ENCODE measurements at places on chromosomes 12 and 14.

- DNase-seq: no peak
Measured at GRCh38 chr12:13812168-13812567, 169.2 kb downstream of the GRIN2B start.

DNA sequence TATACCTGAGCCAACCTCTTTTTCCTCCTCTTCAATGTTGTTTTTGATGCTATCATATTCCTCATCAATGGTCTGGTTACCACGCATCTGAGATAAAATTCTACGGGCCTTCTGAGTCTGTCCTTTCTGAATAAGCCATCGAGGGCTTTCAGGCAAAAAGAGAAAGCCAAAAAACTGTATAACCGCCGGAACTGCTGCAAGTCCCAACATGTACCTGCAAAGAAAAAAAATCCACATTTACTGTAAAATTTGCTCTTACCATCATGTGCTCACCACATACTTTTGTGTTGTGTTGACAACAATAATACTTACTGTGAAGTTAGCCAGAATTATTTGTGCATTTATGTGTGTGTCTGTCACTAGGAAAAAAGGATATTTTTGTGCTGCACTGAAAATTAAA lies 77.6 kb downstream of the SLC2A13 start:
- DNase-seq: no peak

- no peak for DNase-seq
Measured at GRCh38 chr14:49363821-49364751, 222.1 kb downstream of the RPS29 start.

- no peak for DNase-seq
Measured at GRCh38 chr12:1330477-1330827, 263.9 kb downstream of the FBXL14 start.

DNA sequence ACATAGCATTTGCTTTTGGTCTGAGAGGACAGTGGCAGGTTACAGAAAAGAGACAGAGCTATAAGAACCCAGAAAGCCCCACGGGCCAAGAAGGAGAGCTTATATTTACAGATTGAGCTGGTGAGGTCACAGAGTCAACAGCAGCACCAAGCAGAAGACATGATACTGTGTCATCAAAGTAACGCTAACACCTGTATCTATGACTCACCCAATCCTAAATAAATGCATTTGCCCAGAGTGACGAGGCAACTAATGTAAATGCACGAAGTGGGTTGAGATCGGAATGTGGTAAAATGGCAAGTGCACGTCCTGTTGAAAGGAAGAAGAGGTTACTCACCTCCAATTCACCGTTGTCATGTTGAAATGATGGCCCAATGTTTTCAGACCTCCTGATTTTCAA lies 6.7 kb upstream of the CD163L1 start:
- no peak for DNase-seq

DNA sequence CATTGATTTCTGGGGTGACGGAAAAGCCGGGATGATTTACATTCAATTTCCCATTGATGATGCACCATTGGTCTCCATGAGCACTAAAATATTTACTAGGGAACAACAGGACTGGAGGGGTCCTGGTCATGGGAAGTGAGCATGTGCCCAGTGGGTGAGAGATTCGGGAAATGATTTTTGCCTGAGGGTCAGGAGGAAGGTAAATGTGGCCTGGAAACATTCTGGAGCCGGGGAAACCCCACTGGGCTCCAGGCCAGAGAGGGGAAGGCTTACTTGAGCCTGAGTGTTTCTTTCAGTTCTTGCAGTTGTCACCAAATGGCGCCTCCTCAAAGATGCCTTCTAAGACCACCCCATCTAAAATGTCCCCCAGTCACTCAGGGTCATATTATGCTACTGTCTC lies 532.3 kb upstream of the TBX3 start:
- no peak for DNase-seq

DNA sequence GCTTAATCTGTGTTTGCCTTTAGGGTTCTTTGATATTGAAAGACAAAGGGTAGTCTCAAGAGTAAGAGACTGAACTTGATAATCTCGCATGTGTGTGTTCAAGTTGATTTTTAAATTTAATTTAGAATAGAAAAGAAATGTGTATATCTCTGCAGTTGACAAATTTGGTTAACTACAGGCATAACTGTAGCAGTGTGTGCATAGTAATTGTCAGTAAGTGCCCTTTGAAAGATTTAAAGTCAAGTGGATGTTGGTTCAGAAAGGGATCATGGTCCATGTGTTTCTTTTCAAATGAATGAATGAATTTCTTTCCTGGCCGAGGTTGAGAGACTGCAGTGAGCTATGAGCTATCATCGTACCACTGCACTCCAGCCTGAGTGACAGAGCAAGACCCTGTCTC lies 49.9 kb upstream of the DYRK2 start:
- DNase-seq: no peak

DNA sequence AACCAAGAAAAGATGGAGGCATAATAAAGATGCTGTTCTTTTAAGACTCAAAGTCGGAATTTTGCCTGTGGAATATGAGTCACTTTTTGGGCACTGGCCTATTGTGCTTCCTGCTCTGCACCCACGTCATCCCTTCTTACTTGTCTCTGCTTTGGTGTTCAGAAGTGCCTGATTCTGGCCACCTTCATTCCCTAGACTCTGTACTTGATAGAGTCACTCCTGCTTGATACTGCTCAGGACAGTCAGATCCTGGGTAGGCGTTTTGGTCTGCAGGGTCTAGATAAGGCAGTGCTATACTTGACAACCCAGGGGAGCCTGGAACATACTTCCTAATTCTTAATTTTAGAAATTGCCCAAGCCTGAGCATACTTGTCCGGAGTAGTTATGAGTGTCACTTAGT lies 1.9 kb downstream of the LRRK2 start:
- no peak for DNase-seq

DNA sequence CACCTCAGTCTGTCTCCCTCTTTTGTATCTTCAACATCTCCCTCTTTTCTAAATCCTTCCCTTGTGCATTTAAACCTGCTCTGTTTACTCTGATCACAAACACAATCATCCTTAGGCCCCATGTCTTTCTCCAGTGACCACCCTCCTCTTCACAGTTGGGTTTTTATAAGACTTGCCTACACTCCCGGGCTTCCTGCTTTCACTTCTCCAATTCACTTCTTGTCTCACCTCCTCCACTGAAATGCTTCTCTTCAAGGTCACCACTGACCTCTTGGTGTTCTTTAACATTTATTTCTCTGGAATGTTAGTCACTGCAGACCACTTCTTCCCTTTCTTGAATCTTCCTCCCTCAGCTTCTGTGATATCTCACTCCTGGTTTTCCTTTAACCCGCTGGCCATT lies 8.7 kb upstream of the SMCO2 start:
- no peak for DNase-seq

GRCh38 chr12:102350070-102350469 lies 130.3 kb downstream of the IGF1 start:
- no peak for DNase-seq

DNA sequence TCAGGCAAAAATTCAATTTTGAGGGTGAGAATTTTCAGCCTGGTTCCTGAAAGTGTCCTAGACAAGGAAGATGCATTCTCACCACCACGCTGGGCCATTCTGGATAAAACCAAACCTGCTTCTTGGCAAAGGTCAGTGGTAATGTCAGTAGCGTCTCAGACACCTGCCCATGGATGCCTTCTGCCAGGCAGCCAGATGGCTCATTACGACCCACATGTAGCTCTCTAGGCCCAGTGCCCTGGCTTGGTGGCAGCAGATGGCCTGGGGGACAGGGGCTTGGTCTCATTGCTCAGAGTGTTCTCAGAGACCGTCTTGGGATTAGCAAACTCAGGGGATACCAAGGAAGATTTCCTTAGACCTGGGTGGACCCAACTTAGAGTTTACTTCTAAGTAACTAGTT lies 105.1 kb downstream of the ARF6 start:
- no peak for DNase-seq

DNA sequence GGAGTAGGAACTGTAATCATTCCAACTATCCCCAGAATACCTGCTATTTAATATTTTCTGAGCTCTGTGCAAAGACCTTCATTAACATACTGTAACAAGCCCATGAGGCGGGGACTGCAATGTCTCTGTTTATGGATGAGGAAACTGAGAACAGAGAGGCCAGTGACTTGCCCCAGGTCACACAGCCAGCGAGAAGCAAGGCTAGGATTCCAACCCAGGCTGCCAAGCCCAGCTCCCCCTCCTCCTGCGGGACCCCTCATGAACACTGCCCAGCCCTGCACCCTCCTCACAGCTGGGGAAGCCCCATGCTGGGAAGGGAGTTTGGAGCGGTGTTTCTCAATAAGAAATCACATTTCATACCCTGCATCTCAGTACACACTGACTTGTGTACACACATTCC lies 10.9 kb downstream of the HVCN1 start:
- no peak for DNase-seq

DNA sequence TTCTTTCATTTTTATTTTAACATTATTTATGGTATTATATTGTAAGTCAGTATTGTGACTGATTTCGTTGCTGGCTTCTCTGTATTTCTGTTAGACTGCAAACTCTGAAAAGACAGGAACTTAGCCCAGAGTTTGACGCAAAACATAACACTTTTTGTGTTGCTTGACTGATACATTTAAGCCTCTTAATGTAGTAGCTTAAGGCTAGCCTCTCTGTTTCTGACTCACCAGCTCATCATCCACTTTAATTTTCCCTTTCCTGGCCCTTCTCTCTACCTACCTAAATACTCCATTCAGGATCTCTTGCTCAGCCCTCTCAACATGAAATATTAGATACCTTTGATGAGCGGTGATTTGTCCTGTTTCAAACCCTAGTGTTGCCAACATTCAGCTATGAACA lies 420.6 kb downstream of the LRFN5 start:
- DNase-seq: no peak

GRCh38 chr14:81432219-81432661 lies 32.1 kb upstream of the STON2 start:
- no peak for DNase-seq

DNA sequence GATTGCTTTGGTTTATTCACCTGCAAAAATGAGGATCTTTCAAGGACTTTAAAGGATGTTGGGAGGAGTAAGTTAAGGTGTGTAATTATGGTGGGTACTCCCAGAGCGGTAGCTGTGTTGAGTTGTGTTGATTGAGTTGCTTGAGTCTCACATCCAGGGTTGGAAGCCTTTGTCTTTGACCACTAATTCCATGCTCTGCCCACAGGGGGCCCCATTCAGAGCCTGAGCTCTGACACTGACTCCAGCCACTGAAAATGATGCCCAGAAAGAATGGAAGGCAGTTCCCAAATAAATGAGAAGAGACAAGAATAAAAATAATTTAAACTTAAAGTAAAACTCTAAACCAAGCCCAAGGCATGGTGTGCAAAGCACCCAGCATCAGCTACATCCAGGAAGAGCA lies 237.4 kb upstream of the PWP1 start:
- no peak for DNase-seq

DNA sequence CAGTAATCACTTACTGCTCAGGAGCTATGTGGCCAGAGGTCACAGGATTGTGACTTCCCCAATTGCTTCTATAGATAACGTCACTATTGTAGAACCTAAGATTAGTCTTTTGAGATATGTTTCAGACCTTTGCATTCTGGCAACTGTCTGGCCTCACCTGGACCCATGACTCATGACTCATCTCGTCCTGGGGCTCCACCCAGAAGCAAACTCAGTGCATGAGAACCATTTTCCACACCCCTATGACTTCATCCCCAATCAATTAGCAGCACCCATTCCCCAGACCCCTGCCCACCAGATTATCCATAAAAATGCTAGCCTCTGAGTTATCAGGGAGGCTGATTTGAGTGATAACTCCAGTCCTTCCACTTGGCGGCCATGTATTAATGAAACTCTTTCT lies 186.9 kb downstream of the EMP1 start:
- no peak for DNase-seq

DNA sequence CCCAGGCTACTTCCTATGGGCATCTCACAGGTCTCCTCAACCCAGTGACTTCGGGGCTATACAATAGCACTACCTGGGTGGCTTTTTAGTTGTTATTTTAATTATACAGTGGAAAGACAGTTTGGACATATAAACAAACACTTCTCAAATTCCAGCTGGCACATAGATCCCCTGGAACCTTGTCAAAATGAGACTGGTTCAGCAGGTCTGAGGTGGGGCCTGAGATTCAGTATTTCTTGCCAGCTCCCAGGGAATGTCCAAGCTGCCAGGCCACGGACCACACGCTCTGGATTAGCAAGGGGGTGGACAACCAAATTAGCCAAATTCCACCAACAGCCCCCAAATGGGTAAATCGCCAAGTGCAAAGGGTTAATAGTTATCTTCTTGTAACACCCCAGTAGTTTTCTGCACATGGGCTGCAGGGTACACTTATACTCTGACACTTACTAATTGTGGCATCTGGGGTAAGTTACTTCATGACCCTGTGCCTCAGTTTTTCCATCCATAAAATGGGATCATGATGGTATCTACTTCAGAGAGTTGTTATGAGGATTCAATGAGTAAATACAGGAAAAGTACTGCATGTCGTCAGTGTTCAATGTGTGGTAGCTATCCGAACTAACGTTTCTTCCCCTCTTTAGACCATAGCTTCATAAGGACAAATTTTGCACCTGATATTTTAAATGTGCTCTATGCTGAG lies 789.4 kb upstream of the TBX3 start:
- DNase-seq: peak; percentile 58

- DNase-seq: no peak
Measured at GRCh38 chr14:23101986-23102625, 2.7 kb downstream of the CIROP start.

DNA sequence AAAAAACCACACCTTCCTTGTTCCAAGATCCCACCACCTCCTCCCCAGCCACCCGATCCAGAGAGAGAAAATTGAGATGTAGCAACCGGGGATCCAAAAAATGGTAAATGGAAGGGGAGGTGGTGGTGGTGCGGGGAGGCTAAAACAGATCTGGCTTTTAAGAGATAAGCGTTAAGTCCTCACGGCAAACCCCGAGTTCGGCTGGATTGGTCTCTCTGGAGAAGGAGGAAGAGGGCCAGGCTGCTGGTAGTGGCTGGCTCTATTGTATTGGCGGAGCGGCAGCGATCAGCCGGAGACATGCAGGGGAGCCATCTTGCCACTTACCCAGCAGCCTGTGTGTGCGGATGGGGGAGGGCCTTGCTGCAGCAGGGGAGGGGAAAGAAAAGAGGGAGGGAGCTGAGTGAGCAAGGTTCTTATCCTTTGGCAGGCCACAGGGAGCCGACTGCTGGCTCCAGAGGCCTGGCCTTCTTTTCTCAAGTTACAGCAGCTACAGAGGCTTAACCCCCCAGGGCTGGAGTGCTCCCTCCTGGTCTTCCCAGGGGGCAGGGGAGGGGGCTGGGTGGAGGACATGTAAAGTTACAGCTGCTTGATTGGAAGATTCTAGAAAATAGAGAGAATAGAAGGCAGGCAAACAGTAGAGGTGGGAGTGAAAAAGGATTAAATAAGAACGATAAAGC lies 14.1 kb upstream of the CDH24 start:
- DNase-seq: no peak

- no peak for DNase-seq
Measured at GRCh38 chr12:124496584-124496983, 70.8 kb downstream of the NCOR2 start.

DNA sequence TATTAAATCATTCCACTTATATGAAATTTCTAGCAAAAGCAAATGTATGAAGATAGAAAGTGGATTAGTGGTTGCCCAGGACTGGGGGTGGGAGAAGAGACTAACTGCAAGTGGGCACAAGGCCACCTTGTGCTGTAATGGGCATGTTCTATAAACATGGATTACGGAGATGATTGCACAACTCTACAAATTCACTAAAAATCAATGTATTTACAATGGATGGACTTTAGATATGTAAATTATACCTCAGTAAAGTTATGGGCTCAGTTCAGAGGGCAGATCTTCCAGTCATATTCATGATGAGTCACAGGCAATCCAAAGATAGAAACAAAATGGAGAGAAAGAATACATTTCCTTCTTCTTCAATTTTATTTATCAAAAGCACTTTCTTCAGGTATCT lies 173.9 kb downstream of the NDUFA12 start:
- DNase-seq: no peak

Data from NCI-H748 treated with DMSO at 0.1 percent for 48 hours (cell line).